Diencephalon (tissue), 1 donor: ENCODE measurements at places on chromosomes 2 and 18. TPM values are rescaled to one million over a fixed set of nuclear protein-coding genes. Genes with fewer than 3 reads are reported as not detected.

Gene IL36G
- total RNA-seq = not detected

Gene CPLX4
- not detected for total RNA-seq

Gene FBXO48
- total RNA-seq = 1.4 TPM

Gene POTEI
- 1.2 TPM for total RNA-seq

Gene CGREF1
- 28.8 TPM for total RNA-seq

Gene CFC1
- total RNA-seq = 9.2 TPM

Gene SLC30A3
- 2.1 TPM for total RNA-seq

Gene NDC80
- total RNA-seq = 14.3 TPM

Gene FN1
- 156 TPM for total RNA-seq

Gene ZCCHC2
- total RNA-seq = 15.5 TPM

Gene SLC35G4
- not detected for total RNA-seq

Gene GCG
- not detected for total RNA-seq

Gene ADRA2B
- 0.46 TPM for total RNA-seq

Gene KCNS3
- total RNA-seq = 2.8 TPM

Gene PDE11A
- total RNA-seq = 3.9 TPM

Gene CD8A
- total RNA-seq = 1.6 TPM

Gene UGT1A4
- total RNA-seq = not detected

Gene SCYGR4
- total RNA-seq = not detected

Gene CMPK2
- 16.6 TPM for total RNA-seq

Gene CENPA
- 3.2 TPM for total RNA-seq

Gene SH2D6
- total RNA-seq = 0.23 TPM

Gene CAPG
- total RNA-seq = 9.0 TPM

Gene SYT4
- total RNA-seq = 357 TPM

Gene SPATA3
- not detected for total RNA-seq

Gene HOXD12
- total RNA-seq = not detected

Gene M1AP
- 2.3 TPM for total RNA-seq

Gene DSG1
- 0.23 TPM for total RNA-seq

Gene PARD3B
- total RNA-seq = 16.8 TPM

Gene POMC
- 5.3 TPM for total RNA-seq

Gene CXCR1
- not detected for total RNA-seq

Gene CLEC4F
- not detected for total RNA-seq

Gene TWSG1
- 30.2 TPM for total RNA-seq

Gene GRB14
- 12.5 TPM for total RNA-seq
